Lung (tissue), 17 donors: ENCODE measurements at places on chromosomes 3 and 15. TPM values are rescaled to one million over a fixed set of nuclear protein-coding genes. Genes with fewer than 3 reads are reported as not detected.
A peak's percentile ranks its signal among the peaks of the same experiment; 100 is the strongest.

CTDSPL gene
- total RNA-seq, result 52.8 TPM

EBLN2 gene
- total RNA-seq, result 18.5 TPM

TMEM40 gene
- 3.8 TPM for total RNA-seq

TEX55 gene
- not detected for total RNA-seq

LHFPL4 gene
- not detected for total RNA-seq

CFAP100 gene
- 10.4 TPM for total RNA-seq

PTH1R gene
- 25.1 TPM for total RNA-seq

CAPN3 gene
- total RNA-seq, result 20.9 TPM

GRCh38 chr3:127987309-127987995, 64.8 kb upstream of the SEC61A1 start:
- no peaks in the 10 kb centered on the region for H3K27me3 ChIP-seq
- DNase-seq, result no peak
- no peak overlapping the region for H3K27ac ChIP-seq

DNA sequence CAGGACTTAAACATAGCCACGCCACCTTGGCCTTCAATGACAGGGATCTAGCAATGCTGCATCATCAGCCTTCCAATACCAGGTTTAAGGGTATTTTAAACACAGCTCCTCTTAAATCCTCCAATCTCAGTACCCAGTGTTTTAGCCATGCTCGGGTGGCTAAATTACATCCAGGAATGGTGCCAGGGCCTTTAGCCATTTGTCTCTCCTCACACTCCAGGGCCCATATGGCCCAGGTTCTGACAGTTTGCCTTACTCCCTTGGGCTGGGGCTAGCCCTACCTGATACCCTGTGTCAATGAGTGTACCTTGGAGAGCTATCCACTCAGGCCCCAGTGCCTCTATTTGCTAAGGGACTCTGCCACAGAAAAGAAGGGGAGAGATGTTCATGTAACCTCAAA, 29.4 kb downstream of the ZNF589 start:
- peaks cover 14% of the 10 kb centered on the region for H3K36me3 ChIP-seq
- H3K4me1 ChIP-seq, result no peaks in the 10 kb centered on the region
- no peak for DNase-seq
- no peak overlapping the region for H3K27ac ChIP-seq
- H3K4me3 ChIP-seq, result no peak overlapping the region

DNA sequence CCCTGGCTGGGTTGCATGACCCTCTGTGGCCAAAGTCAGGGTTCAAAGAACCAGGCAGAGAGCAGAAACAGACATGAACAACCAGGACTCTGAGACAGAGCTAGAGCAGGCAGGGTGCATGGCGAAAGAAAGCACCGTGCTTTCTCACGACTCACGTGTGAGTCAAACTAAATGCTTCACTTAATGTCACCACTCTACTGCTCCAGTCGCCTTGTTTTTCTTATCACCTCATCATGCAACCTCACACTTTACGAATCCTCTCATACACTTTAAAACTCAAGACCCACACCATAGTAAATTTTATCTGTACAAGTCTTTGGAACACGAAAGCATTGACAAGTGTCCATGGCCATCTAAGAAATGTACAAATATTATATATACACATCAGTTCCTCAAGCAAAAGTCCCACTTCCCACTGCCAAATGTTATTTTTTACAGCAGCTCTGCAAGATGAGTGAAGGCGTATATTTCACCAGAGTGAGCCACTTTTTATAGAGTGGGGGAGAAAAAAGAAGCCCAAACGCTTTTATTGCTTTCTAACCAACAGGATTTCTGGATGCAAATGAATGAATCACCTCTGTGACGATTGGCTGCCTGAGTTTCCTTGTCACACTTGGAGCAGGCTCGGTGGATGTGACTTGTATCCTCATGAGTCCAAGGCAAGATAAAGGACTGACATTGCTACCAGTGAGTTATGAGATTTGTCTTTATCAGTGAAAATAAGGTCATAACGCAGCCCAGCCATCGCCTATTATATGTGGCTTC, 16.0 kb upstream of the MEGF11 start:
- H3K27me3 ChIP-seq, result no peaks in the 10 kb centered on the region
- no peak overlapping the region for H3K27ac ChIP-seq
- no peaks in the 10 kb centered on the region for H3K36me3 ChIP-seq

- no peak overlapping the region for H3K27ac ChIP-seq
- H3K4me1 ChIP-seq, result no peaks in the 10 kb centered on the region
- no peak for DNase-seq
- H3K36me3 ChIP-seq, result no peaks in the 10 kb centered on the region
- no peak overlapping the region for H3K4me3 ChIP-seq
Measured at GRCh38 chr3:8001712-8002111, 499.9 kb upstream of the LMCD1 start.

DNA sequence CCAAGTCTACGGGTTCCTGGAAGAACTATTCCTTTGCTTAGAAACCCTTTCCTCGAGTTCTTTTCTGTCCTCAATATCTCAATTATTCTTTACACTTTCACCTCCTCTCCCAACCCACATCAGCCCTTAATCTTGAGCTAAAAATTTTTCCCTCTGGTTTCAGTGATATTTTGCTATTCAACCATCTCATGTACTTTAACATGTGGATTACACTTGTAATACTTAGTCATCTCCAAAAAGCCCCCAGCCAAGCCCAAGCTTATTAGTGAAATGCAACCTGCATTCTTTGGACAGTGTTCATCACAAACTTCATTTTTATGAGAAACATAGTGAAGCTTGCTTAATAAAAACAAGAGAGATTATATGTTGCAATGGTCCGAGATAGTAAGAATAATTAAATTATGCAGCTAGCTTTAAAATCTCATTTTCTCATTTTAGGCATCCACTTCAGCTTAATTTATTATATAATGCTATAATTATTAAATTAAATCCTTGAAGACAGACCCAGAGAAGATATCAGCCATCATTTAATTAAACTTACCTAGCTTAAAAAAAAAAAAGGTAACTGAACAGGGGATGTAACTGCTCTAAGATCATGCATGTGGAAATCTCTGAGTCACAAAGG, 534.5 kb upstream of the TBL1XR1 start:
- no peak for DNase-seq
- H3K27me3 ChIP-seq, result no peaks in the 10 kb centered on the region
- H3K4me3 ChIP-seq, result no peak overlapping the region
- no peak overlapping the region for H3K27ac ChIP-seq

DNA sequence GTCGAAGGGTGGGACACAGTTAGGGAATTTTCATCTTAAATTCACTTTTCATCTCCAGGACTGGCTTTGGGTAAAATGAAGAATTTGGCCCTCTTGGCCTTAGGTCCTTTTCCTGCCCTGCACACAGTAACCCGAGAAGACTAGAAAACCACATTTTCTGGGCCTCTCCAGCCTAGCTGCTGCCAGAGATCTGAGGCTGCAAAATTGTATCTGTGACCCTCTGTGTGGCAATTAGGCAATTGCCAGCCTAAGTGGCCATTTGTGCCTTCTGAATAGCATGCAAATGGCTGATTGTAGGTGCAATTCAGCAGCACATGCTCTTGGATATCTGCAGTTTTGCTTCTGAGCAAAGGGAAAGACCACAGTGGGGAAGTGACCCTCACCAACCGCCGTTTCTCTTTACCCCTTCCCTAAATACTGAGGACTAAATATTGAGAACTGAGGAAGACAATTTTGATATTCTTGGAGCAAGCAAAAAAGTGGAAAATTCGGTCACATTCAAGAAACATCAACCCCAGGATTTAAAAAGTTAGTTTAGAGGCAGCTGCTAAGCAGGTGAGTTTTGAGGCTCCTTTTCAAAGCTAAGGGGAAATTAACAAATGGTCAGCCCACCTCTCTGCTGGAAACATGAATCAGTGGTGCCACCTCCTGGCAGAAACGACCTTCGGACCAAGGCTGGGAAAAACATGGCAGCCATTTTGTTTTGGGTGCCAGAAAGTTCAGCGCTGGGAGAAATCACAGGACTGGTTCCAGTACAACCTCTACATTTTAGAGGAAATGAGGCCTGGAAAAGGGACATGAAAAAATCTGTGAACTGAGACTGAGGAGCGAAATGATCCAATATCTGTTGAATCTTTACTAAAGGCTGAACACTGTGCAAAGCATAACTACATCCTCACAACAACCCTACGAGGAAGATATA, 56.6 kb upstream of the PRTG start:
- no peaks in the 10 kb centered on the region for H3K36me3 ChIP-seq
- H3K4me1 ChIP-seq, result no peaks in the 10 kb centered on the region
- DNase-seq, result peak; percentile 60
- H3K27ac ChIP-seq, result no peak overlapping the region

DNA sequence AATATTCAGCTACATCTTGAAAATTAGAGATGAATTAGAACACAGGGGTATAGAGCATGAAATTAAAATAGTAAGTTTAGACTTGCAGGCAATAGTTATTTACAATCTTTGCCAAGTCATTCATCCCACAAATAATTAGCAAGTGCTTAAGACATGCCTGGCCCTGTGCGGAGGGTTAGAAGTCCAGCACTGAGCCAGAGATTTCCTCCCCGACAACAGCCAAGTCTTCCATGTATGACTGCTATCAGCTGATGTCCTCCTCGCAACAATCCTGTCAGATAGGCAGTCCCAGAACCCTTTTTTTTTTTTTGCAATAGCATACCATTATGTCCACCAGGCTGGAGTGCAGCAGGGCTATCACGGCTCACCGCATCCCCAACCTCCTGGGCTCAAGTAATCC, 14.6 kb downstream of the SIN3A start:
- peak; percentile 32 for DNase-seq
- no peaks in the 10 kb centered on the region for H3K4me1 ChIP-seq
- no peak overlapping the region for H3K27ac ChIP-seq
- no peaks in the 10 kb centered on the region for H3K27me3 ChIP-seq
- H3K36me3 ChIP-seq, result no peaks in the 10 kb centered on the region

DNA sequence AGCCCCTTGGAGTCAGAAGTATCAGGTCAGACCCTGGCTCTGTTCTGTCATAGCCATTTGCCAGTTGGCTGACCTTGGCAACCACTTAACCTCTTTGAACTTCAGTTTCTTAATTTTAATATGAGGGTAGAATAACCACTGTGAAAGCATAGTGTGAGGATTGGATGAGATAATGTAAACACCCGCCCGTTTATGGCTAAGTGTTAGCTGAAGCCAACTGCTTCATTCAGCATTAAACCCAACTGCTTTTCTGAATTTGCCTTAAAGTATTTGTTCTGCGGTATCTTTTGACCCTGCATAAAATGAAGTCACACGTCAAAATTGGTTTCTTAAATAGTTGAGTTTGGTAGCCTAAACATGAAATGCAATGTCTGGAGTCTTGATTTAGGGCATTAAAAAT, 121.5 kb upstream of the ABHD17C start:
- peaks cover 50% of the 10 kb centered on the region for H3K36me3 ChIP-seq
- no peak overlapping the region for H3K27ac ChIP-seq
- H3K27me3 ChIP-seq, result no peaks in the 10 kb centered on the region
- H3K4me3 ChIP-seq, result no peak overlapping the region
- peaks cover 2% of the 10 kb centered on the region for H3K4me1 ChIP-seq

- peaks cover 6% of the 10 kb centered on the region for H3K36me3 ChIP-seq
- no peak for DNase-seq
- no peak overlapping the region for H3K27ac ChIP-seq
- no peak overlapping the region for H3K4me3 ChIP-seq
- no peaks in the 10 kb centered on the region for H3K27me3 ChIP-seq
- no peaks in the 10 kb centered on the region for H3K4me1 ChIP-seq
Measured at GRCh38 chr3:65354880-65355279, 667.1 kb upstream of the ADAMTS9 start.

GRCh38 chr3:28980631-28981030, 300.2 kb upstream of the RBMS3 start:
- no peaks in the 10 kb centered on the region for H3K27me3 ChIP-seq
- H3K36me3 ChIP-seq, result no peaks in the 10 kb centered on the region
- H3K4me1 ChIP-seq, result no peaks in the 10 kb centered on the region

DNA sequence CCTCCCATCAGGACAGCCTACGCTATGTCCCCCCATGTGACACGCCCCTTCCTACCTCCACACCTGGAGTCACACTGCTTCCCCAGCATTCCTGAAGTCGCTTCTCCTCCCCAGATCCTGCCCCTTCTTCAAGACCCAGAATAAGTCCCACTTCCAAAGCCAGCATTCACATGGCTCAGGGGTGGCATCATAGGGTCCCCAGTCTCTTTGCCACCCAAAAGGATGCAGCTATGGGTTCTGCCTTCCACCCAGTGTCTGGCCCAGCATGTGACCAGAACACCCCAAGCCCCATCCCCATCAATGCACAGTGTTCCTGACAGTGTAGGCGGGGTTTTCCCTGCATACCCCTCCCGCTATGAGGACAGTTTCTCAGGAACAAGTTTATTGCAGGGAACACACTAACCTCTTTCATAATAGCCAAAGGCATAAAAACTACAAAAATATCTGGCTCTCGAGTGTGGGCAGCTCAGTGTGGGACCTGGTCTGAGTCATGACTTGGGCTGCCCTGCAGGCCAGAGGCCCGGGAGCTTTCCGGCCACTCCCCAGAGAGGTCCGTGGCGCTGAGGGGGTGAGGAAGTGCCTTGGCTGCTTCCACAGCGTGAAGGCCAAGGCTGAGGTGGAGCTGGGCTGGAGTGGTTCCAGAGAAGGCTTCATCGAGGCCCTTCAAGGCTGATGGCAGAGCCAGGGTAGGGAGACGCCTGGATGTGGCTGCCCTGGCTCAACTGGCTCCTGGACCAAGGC, 5.8 kb downstream of the ISLR start:
- H3K4me3 ChIP-seq, result no peak overlapping the region
- H3K27me3 ChIP-seq, result no peaks in the 10 kb centered on the region
- peaks cover 63% of the 10 kb centered on the region for H3K4me1 ChIP-seq

DNA sequence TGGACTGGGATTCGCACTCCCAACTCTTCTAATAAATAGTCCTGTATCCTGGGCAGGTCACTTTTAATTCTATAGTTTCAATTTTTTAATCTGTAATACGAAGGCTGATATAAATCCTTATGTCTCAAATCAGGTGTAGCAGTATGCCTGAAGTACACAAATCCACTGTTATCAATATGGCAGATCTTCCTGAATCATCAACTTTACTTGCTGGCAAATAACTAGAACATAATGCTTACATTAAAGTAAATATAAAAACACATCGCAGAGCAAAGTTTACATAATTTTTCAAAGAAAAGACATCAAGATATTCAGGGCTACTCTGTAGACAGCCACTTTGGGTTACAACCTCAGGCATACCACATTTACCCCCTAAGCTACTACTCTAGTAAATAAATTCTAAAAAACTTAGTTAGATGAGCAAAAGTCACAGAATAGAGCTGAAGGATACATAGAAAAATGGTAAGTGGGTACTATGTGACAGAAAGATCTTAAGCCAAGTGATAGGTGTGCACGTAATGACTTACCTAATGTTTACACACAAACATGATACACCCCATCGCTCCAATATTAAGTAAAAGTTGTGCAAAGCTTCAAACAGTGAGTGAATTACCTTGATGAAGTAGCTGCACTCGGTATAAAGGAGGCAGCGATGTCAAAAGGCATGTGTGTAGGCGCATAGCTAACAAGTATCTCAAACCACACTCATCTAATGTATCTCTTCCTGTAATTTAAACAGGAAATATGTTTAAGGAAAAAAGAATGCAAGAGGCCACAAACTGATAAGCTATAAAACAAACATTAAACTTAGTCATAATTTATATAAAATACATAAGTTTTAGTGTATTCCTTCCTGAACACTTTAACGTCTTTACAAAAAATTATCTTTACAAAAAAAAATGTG, 127.9 kb downstream of the DMXL2 start:
- H3K36me3 ChIP-seq, result peaks cover 5% of the 10 kb centered on the region
- no peak overlapping the region for H3K27ac ChIP-seq
